ENCODE measurements at places on chromosomes 5 and 9.

DNA sequence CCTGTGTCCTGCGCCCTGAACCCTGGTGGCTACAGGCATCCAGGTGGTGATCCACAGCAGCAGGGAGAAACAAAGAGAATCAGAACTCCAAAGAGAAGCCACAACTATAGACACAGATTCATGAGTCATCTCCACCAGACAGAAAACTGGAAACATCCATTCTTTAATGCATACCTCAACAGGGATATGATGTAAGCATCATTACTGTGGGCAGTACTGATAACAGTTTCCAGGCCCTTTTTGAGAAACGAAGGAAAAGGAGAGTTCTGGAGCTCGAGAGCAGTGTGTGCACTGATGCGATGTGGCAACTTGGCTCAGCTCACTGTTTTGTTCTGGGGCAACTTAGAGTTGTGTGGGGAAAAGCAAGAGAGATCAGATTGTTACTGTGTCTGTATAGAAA is 215.6 kb upstream of the ADAMTS16 start:
- no peak for DNase-seq

GRCh38 chr5:42908086-42908485 is 96.4 kb upstream of the SELENOP start:
- no peak for DNase-seq

- DNase-seq = no peak
These were observed 14.3 kb upstream of the ASPN start for GRCh38 chr9:92496396-92497176.

GRCh38 chr5:24855485-24855884 is 210.7 kb upstream of the CDH10 start:
- no peak for DNase-seq

GRCh38 chr5:37839407-37840052 is at the start of gene GDNF:
TSS of gene GDNF (minus strand) at chr5:37840041. CDS start at chr5:37834796, 5,245 bp downstream.
- peak; percentile 27 for DNase-seq

GRCh38 chr5:32027093-32027716 is 146.9 kb downstream of the GOLPH3 start:
- no peak for DNase-seq

- DNase-seq = no peak
These were observed 18.0 kb downstream of the GABRA6 start for GRCh38 chr5:161703528-161703927.

DNA sequence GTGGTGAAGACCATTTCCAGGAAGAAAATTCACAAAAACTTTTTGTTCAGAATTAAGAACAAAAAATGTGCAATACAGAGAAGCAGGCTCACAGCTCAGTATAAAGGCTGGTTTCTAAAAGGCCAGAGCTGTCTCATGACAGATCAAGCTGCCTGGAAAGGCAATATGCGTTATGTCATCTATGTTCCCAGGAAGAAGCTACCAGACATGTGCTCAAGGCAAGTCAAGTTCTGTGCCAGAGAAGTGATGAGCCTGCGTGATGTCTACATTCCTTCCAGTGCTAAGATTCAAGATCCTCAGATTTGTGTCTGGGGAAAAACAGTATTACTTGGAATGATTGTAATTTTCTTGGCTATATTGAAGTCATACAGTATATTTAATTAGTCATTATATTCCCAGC is 104.3 kb downstream of the PDE4D start:
- DNase-seq = no peak

DNA sequence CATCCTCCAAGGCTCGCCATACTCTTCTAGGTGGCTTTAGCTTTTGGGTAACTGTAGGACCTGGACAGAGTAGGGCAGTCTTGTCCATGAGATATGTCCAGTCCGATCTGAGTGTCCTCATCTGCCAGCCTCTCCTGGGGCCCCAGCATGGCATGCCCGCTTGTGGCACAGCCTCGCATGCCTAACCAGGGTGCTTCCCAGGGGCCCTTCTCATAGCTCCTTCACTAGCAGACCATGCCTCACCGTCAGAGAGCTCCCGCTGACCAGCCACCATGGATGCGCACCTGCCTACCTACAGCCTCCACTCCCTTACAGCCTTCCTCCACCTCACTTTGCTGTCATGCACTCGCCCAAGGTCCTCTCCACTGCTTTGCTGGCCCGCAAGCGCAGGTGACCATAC is 60.6 kb upstream of the FNIP1 start:
- DNase-seq = no peak

DNA sequence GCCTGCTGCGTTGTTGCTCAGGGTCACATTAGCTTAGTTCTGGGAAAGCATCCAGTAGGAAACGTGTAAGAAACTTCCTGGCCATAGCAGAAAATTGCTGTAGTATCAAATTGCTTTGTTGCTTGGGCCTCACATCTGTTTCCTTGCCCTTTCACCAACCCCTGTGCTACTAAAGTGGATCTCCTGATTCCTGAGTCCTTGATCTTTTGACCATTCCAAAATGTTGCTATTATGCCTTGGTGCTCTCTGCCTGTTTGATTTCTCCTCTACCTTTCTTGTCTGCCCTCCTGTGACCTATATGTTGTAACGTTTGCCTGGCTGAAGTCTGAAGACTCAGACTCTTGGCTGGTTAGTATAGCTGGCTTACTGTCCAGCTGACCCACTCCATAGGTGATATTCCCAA is 350.5 kb downstream of the ADGRV1 start:
- DNase-seq = no peak

Data from HL-60 (cell line).